Cardiac fibroblast (primary cell): ENCODE measurements at places on chromosomes 3 and 15.

DNA sequence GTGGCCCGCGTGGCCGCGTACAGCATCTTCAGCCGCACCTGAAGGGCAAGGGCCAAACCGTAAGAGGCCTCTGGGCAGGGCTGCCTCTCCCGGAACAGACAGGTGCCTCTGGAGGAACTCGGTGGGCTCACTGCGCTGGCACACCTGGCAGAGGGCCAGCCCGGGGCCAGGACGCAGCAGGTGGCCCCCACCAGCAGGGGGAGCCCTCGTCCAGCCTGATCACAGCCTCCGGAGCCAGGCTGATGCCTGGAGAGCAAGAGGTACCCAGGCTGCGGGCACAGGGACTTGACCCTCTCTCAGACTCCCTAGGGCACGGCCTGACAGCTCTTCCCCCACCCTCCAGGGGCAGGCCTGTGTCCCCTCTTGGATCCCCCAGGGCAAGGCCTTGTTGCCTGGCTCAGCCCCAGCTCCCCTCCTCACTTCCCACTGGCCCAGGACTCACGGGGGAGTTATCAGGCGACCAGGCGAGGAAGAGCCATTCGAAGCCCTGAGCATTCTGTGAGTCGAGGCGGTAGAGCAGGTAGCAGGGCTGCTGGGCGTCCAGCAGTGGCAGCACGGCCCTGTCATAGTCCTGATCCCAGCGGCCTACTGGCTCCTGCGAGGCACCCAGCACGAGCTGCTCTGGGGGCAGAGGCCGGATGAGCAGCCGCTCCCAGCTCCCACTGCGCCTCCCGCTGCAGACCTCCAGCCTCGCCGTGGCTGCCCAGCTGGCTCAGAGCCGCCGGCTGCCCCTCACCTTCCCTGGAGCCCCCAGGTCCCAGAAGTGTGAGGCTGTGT is 6.2 kb upstream of the TLR9 start:
- peak; percentile 63 for DNase-seq

- peak; percentile 87 for DNase-seq
Measured at GRCh38 chr15:57861034-57861638, 154.6 kb downstream of the POLR2M start.

GRCh38 chr3:49701388-49702077 is 12.2 kb downstream of the RNF123 start:
- DNase-seq, result no peak

- DNase-seq, result no peak
Measured at GRCh38 chr3:83218383-83219200, 1457.1 kb upstream of the GBE1 start.

- peak; percentile 75 for DNase-seq
Measured at GRCh38 chr3:31277582-31277981, 255.1 kb upstream of the STT3B start.

DNA sequence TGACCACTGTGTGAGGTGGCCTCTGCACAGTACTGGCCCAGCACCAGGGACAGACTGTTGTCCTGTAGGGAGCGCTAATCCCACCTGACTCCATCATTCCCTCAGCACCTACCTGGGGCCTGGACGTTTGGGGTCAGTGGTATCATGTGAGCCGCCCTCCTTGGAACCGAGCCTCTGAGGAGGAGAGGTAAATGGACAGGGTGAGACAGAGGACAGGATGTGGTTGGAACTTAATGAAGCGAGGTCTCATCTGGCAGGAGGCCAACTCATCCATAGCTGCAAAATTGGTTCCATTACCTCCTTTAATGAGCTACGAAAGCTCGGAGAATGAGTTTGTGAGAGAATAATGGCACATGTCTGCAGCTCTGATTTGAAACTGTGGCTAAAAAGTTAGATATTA is 13.9 kb downstream of the MAPKAPK3 start:
- DNase-seq, result no peak

DNA sequence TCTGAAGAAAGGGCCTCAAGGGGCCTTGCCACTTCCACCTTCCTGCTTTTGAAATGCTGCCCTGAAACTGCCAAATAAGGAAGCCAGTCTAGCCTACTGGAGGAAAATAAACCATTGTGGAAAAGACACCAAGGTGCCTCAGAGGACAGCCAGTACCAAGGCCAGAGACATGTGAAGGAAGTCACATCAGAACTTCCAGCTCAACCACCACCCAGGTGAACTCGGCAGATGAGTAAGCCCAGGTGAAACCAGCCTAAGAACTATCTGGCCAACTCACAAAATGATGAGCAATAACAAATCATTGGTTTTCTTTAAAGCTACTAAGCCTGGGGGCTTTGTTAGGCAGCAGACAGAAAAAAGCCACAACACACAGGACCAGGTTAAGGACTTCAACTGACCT is 103.0 kb downstream of the MAGI1 start:
- no peak for DNase-seq
